ENCODE measurements at places on chromosomes 11 and 22.

GRCh38 chr11:26227301-26227746 lies 104.6 kb upstream of the ANO3 start:
- peak; percentile 11 for DNase-seq

DNA sequence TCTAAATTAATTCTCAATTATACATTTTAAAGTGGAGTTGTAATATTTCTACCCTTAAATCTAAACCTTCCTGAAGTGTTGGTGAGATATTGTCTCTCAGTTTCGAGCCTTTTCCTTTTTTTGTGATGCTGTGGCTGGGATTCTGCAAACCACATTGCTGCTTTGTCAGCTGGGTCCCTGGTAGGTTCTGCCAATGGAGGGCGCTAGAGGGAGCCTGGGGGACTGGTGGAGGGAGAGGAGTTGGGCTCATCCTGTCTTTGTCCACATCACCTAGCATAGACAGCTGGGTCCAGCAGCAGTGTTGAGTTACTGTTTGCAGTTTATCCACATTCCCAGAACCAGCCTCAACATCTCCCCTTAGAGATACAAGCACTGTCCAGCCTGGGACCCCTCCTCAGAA lies 41.0 kb downstream of the TRAF6 start:
- DNase-seq = no peak

DNA sequence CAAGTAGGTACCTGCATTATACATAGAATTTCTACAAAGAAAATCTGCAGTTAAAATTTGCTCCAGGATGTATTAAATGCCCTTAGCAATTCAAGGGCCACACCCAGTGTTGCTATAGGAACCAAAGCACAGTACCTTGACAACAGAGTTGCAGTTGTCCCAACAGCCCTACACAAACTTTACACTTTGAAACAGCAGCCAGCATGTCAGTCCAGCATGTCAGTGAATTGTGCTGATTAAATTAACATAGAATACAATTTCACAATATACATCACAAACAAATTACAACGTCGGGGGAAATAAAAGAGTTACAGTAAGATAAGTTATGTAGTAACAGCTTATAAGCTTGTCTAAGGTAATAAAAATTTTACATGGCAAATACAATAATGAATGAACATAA lies 389.2 kb downstream of the SOX6 start:
- no peak for DNase-seq

DNA sequence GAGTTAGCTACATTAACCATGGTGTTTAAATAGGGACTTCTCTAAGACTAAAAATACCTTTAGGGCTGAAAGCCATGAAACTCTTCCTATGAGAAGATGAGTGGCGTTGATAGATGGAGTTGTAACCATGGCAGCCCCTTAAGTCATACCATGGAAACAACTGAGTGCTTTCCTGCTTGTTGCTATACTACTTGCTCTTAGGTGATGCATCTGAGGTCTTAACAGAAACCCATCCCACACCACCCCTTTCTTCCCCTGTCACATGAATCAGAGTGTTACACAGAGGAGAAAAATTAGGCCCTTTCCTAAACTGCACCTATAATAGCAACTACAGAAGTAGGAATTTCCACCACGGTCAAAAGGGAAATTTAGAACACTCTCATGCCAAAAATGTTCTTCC lies 64.3 kb upstream of the ZC3H12C start:
- DNase-seq = peak; percentile 29

DNA sequence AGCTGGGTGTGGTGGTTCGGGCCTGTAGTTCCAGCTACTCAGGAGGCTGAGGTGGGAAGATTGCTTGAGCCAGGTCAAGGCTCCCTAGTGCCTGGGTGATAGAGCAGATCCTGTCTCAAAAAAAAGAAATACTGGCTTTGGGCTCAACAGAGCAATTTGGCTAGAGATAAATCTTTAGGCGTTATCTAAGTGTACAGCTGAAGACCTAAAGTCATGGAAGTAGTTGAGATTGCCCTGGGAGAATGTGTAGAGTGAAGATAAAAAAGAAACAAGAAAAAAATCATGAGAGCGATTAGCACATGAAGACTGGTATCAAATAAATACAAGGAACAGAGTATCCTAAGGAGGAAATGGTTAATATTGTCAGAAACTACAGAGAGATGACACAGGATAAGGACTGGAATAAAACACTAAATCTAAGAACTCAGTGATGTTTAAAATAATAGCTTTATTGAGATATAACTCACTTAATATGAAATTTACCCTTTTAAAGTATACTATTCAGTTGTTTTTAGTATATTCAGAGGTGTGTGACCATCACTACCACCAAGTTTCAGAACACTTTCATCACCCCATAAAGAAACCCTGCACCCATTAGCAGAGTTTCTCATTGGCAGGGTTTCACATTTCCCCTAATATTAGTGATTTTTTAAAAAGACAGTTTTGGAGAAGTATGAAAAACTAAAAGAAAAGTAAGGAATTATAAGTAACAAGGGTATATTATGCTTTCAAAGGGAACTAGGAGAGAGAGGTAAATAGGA lies 20.7 kb downstream of the PIK3C2A start:
- no peak for DNase-seq

GRCh38 chr11:64339754-64340408 lies at the start of gene CCDC88B:
Gene CCDC88B, plus strand, starts transcription at chr11:64340204. Its CDS starts 63 bp downstream, at chr11:64340267.
- no peak for DNase-seq

DNA sequence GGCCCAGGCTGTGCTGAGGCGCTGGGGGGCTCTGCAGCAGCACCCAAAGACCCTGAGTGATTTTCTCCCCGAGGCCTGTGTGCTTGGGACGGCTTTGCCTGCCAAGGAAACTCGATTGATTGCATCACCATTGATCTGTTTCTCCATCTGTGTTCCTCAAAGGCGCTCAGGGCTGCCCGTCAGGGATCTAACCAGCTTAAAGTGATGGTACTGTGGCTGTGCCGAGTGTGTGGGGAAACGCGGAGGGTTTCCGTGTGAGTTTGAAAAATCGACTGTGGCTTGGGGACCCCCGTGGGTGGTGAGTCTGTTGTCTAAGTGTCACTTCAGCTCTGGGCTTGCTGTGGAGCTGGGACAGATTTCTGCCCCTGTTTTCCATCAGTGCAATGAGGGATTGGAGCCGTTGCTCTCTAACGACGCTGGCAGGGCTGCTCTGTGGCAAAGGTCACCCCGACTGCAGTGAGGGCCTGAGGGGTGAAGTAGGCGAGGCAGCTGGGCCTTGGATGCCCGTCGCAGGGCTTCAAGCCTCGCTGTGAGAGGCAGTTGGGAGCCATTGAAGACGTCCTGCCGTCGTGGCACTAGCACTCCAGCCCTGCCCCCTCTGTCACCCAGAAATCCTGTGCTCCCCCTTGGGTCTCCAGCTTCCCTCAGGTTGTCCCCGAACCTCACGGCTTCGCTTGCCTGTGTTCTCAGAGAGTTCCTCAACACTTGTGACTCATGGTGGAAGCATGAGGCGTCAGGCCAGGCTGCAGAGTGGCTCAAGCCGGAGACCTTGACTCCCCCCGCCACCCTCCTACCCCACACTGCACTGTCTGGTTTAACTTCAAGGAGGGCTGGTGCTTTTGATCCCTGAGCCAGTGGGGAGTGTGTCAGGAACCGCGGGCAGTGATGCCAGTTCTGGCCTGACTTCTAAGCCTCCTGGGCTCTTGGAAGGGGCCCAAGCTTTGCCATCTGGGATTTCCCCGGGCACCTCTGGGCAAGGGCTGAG lies 21.8 kb downstream of the CACNA1I start:
- DNase-seq = no peak

DNA sequence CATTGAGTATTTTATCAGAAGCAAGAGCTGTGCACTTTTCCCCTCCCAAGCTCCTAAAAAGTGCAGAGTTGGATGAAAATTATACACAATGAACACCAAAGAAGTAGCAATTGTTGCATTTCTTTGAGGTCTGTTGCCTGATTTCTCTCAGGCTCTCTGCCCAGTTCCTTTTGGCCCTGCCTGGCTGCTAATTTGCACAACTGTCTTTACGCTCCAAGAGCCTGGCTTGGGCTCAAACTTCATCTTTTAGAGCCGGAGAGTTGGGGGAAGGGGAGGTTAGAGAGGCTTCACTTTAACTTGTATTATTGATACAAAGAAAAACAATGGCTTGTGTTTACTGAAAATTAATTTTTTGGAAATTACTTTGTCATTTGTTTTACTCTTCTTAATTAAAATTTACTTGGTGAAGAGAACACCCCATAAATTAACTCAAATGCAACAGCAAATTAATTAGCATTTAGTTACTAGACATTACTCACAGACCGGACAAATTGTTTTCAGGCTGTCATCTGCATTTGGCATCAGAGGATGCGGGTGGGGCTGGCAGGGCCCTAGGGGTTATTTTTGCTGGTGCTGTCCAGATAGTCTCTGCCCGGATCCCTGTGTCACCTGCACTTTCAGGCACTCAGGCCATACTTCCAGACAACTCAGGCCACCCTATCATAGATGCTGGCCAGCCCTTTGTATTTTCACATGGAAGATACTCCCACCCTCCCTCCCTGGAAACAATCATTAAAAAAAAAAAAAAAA lies 407.3 kb downstream of the NXPE2 start:
- DNase-seq = peak; percentile 53

DNA sequence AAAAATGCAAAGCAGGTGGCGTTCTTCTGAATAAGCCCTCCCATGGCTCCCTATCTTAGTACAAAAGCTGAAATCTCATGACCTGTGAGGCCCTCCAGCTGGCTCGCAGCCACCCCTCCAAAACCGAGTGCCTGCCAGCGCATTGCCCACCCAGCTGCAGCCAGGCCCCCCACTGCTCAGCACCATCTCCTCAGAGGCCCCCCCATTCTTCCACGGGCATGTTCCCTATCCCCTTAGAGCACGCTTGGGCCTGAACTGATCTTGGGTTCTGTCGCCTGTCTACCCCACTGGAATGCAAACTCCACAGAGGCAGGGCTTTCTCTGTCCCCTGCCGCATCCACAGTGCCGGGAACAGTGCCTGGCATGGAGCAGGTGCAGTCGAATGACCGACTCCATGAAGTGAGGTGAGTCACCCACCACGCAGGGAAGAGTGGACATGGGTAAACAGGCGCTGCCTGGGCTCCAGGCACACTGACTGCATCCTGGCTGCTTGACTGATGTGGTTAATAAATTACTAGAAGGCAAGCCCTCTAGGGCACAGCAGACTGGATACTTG lies 11.3 kb upstream of the EFCAB6 start:
- no peak for DNase-seq

GRCh38 chr11:85805387-85805786 lies 5.6 kb downstream of the SYTL2 start:
- no peak for DNase-seq

DNA sequence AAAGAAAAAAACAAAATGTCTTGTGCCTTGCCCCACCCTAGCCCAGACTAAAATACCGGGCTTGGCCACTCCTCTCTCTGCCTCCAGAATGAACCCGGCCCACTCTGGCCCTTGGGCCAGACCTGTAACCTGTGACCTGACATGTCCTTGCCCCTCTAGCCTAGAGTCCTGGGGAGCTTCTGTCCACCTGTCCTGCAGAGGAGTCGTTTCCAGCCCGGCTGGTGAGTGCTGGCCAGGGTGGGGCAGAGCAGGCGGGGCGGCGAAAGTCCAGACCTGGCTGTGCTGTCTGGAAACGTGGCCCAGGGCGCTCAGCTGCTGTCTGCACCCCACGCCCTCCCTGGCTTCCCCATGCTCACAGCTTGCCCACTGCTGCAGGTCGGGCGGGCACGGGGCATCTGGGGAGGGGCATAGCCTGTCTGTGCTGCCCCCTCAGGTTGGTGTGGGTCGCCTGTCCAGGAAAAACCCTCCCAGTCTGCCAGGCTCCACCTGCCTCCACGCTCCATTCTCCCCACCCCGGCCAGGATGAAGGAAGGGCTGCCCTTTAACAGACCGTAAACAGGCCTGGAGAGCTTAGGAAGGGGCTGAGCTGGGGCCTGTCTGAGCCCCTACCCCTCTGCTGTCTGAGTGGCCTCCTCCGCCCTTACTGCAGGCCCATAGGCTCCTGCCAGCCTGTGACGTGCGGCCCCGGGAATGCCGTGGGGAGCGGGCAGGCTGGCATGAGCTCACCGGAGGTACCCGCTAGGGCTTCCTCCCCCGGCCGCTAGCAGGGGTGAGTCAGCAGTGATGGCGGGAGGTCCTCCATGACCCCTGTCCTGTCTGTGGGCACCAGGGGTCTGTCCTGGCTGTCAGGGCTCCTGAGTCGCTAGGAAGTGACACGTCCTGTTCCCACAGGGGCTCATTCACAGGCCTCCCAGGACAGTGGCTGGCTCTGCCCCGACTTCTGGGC lies 1.9 kb downstream of the CD151 start:
- no peak for DNase-seq

DNA sequence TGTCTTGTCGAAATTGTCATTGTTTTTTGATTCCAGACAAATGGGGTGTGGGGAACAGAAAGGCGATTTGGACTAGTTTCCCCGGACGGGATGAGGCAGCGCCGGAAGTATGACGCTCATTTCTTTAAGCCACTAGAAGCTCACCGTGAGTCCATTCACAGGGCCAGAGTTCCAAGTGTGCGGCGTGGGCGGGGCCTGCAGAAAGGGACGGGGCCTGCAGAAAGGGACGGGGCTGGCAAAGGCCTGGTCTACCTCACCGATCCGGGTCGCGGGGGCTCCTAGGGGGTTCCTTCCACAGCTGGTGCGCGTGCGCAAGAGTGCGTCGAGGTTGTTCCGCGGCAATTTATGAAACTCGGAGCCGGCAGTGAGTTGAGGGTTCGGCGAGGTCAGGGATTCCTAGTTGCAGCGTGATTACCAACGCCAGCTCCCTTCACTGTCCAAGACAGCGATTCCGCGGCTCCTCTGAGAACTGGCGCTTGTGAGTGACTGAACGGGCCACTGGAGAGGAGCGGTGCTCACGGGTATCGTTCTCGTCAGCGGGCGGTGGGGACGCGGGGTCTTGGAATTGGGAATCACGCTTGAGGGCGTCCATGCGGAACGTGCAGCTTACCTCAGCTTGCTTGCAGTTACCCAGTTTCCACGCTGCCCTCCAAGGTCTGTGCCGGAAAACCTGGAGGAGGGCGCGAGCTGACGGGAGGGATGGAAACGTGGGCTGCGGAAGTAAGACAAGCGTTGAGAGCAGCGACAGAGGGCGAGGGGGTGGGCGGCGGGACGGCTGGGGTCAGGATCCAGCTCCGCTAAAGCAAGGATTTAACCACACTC lies at the start of gene ZNF215:
ZNF215 (plus strand) TSS at position 219 of the 822 bp plus-strand sequence. CDS start 5,847 bp downstream, outside the sequence.
- DNase-seq = peak; percentile 44

DNA sequence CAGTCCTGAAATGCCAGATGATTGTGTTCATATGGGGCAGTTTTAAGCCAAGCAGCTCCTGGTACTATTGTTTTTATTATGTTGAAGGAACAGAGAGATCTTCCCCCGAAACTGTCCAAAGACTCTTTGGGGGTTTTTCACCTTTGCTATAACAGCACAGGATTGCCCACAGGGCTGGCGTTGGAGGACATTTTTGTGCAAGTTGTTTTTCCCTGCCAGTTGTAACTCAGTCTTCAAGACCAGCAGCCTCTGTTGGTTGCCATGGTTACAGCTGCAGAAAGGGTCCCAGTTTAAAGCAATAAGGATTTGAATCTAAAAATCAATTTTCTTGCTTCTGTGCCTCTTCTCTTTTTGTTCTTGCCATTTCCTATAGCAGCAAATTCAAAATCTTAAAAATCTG lies 45.4 kb upstream of the YWHAH start:
- peak; percentile 49 for DNase-seq

GRCh38 chr11:16883174-16883573 lies 131.0 kb downstream of the PLEKHA7 start:
- no peak for DNase-seq
